ENCODE measurements at places on chromosomes 5 and 9. TPM values are rescaled to one million over a fixed set of nuclear protein-coding genes. Genes with fewer than 3 reads are reported as not detected.

DNA sequence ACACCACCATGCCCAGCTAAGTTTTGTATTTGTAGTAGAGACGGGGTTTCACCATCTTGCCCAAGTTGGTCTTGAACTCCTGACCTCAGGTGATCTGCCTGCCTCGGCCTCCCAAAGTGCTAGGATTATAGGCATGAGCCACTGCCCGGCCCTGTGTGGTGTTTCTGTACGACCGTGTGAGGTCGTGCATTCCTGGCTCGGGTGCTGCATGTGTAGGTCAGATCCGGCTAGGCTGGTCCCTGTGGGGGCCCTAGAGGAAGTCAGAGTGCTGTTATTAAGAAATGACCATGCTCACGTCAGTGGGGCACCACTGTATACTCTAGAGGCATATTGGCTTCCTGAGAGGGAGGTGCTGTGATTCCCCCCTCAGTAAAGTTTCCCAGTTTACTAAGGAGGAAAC, 13.7 kb downstream of the WNK2 start:
- H3K36me3 ChIP-seq = no peaks in the 10 kb centered on the region
- no peaks in the 10 kb centered on the region for H3K27me3 ChIP-seq
- no peak for DNase-seq
- no peaks in the 10 kb centered on the region for H3K4me1 ChIP-seq
- no peak overlapping the region for H3K4me3 ChIP-seq
- no peak overlapping the region for H3K27ac ChIP-seq

- DNase-seq = no peak
- H3K4me3 ChIP-seq = no peak overlapping the region
- H3K36me3 ChIP-seq = no peaks in the 10 kb centered on the region
- H3K27ac ChIP-seq = no peak overlapping the region
- no peaks in the 10 kb centered on the region for H3K4me1 ChIP-seq
- H3K27me3 ChIP-seq = peaks cover 32% of the 10 kb centered on the region
Measured at GRCh38 chr9:36999728-37000333, 34.2 kb downstream of the PAX5 start.

- H3K27ac ChIP-seq = no peak overlapping the region
- no peaks in the 10 kb centered on the region for H3K4me1 ChIP-seq
- H3K27me3 ChIP-seq = no peaks in the 10 kb centered on the region
- H3K36me3 ChIP-seq = no peaks in the 10 kb centered on the region
- DNase-seq = no peak
Measured at GRCh38 chr5:113026211-113026610, 49.6 kb downstream of the DCP2 start.

GRCh38 chr5:91367908-91368648, 15.0 kb downstream of the ARRDC3 start:
- H3K4me1 ChIP-seq = no peaks in the 10 kb centered on the region
- H3K36me3 ChIP-seq = peaks cover 53% of the 10 kb centered on the region
- H3K4me3 ChIP-seq = no peak overlapping the region
- H3K27ac ChIP-seq = no peak overlapping the region
- no peaks in the 10 kb centered on the region for H3K27me3 ChIP-seq

DNA sequence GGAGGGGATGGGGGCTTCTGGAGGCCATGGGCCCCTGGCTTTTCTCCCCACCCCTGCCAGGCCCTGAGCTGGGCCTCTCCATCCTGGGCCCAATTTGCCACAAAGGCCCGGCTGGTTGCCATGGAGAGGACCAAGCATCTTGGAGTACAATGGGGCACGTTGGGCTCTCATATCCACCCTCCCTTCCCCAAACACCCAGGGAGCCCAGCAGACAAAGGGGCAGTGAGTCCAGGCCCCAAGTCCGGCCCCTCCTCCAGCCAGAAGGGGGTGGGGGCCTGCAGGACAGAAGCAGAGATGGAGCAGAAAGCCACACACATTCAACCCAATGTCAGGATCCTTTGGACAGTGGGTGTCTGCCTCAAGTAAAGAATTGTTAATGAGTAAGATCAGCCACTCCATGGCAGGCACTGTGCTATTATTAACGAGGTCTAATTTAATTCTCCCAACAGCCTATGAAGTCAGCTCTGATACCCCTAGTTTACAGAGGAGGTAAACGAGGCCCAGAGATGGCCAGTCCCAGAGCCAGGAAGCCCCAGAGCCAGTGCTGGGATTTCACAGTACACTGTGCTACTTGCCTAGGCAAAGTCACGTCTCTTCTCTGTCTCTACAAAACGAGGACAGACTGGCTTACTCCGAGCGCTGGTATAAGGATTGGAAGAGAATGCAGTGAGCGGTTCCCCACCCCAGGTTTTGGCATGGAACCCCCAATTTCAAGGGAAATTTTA, 2.3 kb downstream of the CRB2 start:
- peaks cover 16% of the 10 kb centered on the region for H3K27me3 ChIP-seq
- no peaks in the 10 kb centered on the region for H3K4me1 ChIP-seq
- H3K36me3 ChIP-seq = no peaks in the 10 kb centered on the region
- no peak overlapping the region for H3K27ac ChIP-seq
- no peak for DNase-seq

- DNase-seq = no peak
- no peak overlapping the region for H3K27ac ChIP-seq
- no peaks in the 10 kb centered on the region for H3K27me3 ChIP-seq
- H3K4me3 ChIP-seq = no peak overlapping the region
- no peaks in the 10 kb centered on the region for H3K4me1 ChIP-seq
Measured at GRCh38 chr9:106969696-106970095, 106.7 kb downstream of the ZNF462 start.

- no peak for DNase-seq
- no peak overlapping the region for H3K4me3 ChIP-seq
- H3K4me1 ChIP-seq = no peaks in the 10 kb centered on the region
- no peaks in the 10 kb centered on the region for H3K36me3 ChIP-seq
- peaks cover 6% of the 10 kb centered on the region for H3K27me3 ChIP-seq
- no peak overlapping the region for H3K27ac ChIP-seq
Measured at GRCh38 chr5:74623006-74623611, 17.4 kb downstream of the ENC1 start.

DNA sequence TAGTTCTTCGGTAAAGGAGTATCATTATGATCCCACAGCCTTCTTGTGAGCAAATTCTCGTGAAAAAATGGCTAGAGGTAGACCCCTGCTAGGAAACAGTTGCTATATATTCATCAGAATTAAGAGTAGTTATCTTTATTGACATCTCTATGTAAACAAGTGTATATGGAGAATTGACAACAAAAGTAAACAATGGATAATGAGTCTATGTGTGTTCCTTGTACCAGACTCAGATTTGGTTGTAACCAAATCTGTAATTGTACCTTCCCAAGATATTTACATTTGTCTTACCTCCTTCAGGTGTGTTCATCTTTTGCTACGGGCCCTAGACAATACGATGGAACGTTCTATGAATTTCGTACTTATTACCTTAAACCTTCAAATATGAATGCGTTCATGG, 2.1 kb downstream of the NIPSNAP3B start:
- H3K36me3 ChIP-seq = no peaks in the 10 kb centered on the region
- DNase-seq = no peak
- no peak overlapping the region for H3K4me3 ChIP-seq
- no peaks in the 10 kb centered on the region for H3K27me3 ChIP-seq
- no peak overlapping the region for H3K27ac ChIP-seq

DNA sequence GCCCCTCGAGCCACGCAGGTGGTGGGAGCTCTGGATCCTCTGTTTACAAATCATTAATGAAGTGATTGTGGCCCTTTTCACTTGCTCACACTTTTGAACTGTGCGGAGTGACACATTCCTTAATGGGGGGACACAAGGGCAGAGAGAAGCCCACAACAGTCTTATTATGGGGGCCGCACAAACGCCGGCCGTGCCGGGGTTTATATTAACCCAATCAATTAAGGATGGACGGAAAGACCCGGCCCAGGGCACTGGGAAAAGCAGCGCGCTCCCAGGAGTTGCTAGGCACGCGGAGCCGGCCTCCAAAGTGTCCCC, 634.8 kb downstream of the IRX1 start:
- H3K27ac ChIP-seq = no peak overlapping the region
- no peaks in the 10 kb centered on the region for H3K36me3 ChIP-seq
- H3K27me3 ChIP-seq = no peaks in the 10 kb centered on the region
- no peaks in the 10 kb centered on the region for H3K4me1 ChIP-seq
- no peak overlapping the region for H3K4me3 ChIP-seq
- DNase-seq = no peak

DNA sequence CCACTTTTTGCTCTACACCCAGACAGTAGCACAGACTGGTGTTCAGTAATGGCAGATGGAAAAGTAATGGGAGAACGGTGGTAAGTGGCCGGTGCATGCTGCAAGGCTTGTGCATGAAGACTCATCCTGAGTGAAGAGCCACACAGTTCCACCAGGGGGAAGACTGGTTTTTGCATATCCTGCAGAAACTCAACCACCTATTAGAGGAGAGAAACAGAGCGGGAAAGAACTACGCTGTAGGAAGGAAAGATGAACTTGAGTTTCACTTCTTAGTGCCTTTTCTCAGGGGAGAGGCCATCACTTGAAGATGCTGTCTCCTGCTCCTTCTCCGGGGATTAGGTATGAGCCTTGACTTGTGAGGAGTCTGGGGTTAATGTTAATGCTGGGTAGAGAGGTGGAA, 9.4 kb upstream of the PRSS3 start:
- H3K4me1 ChIP-seq = peaks cover 6% of the 10 kb centered on the region
- no peak overlapping the region for H3K4me3 ChIP-seq
- H3K27me3 ChIP-seq = no peaks in the 10 kb centered on the region
- no peak for DNase-seq
- no peaks in the 10 kb centered on the region for H3K36me3 ChIP-seq
- no peak overlapping the region for H3K27ac ChIP-seq

GRCh38 chr9:98368366-98369065, 113.1 kb upstream of the TBC1D2 start:
- H3K36me3 ChIP-seq = no peaks in the 10 kb centered on the region
- no peaks in the 10 kb centered on the region for H3K4me1 ChIP-seq
- no peak overlapping the region for H3K27ac ChIP-seq
- H3K27me3 ChIP-seq = no peaks in the 10 kb centered on the region

DNA sequence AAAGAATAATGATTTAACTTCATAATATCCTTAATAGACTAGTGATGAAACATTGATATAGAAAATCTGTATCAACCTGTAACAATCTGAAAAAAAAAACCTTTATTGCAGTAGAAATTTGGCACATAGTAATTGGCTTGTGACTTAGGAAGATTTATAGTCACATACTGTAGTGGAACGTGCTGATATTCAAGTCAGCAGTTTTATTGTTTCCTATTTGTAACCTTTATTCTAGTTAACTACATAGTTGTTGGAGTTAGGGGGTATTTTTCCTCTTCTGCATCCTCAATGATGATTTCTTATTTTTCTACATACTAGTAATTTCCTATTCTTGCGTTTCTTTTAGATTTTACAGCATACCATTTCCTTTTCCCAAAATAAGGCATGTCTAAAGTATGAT, 14.5 kb upstream of the LRRC70 start:
- no peaks in the 10 kb centered on the region for H3K27me3 ChIP-seq
- DNase-seq = no peak
- H3K4me3 ChIP-seq = no peak overlapping the region

DNA sequence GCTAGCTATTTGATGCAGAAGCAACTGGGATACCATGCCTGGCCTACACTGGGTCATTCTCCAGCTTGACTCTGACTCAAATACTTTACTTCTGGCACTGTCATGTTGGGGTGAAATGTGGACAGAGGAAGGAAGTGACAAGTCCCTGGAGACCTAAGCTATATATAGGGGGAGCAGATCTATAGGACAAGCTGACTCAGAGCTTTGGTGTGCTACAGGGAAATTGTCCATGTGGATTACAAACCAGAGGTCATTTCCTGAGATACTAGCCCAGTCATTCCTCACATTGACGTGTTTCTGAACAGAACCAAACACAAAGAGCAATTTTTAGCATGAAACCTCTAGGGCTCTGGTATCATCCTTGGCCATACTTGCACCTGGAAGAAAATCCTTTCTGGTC, 531.6 kb upstream of the CLINT1 start:
- H3K36me3 ChIP-seq = no peaks in the 10 kb centered on the region
- DNase-seq = no peak
- no peaks in the 10 kb centered on the region for H3K27me3 ChIP-seq
- no peaks in the 10 kb centered on the region for H3K4me1 ChIP-seq
- no peak overlapping the region for H3K4me3 ChIP-seq
- no peak overlapping the region for H3K27ac ChIP-seq

DNA sequence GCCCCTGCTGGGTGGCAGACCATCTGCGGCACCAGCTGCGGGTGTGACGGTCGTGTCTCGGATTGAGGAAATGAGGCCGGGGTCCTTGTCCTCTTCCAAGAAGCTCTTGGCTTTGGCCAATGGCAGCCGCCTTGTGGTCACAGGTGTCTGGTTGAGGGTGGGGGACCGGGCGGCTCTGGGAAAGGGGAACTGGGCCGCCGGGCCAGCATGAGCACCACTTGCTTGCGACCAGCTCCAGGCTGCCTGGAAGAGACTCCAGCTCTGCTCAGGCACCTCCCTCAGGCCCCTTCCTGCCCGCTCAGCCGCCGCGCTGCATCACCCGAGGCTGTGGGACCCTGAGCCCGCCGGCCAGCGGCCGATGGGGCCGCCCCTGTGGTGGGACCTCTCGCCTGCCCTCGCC, 59.7 kb downstream of the RXRA start:
- H3K36me3 ChIP-seq = no peaks in the 10 kb centered on the region
- no peak overlapping the region for H3K4me3 ChIP-seq
- H3K27me3 ChIP-seq = no peaks in the 10 kb centered on the region
- peak overlapping the region; percentile 84 for H3K27ac ChIP-seq
- DNase-seq = no peak
- peaks cover 47% of the 10 kb centered on the region for H3K4me1 ChIP-seq

DNA sequence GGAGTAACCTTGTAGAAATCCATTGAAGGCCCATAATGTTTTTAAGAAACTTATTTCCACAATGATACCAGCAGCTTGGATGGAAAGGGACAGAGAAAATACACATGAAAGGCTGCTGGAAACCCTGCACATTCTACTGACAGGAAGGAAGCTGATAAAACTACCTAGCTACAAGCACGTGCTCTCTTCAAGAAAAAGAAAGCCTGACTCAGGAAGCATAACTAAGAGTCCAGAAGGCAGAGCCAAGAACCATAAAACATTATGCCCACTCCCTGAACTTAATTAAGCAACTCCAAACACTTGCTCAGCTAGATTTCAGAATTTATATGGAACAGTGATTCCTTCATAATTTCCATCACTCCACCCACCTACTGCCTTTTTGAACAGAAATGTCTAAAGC, 430.8 kb downstream of the SEMA5A start:
- no peaks in the 10 kb centered on the region for H3K4me1 ChIP-seq
- no peak for DNase-seq
- H3K27me3 ChIP-seq = no peaks in the 10 kb centered on the region
- no peak overlapping the region for H3K27ac ChIP-seq
- H3K36me3 ChIP-seq = no peaks in the 10 kb centered on the region

- no peak for DNase-seq
- no peaks in the 10 kb centered on the region for H3K36me3 ChIP-seq
- H3K27ac ChIP-seq = no peak overlapping the region
Measured at GRCh38 chr5:64164166-64164565, 1.5 kb upstream of the RNF180 start.

GRCh38 chr9:85453850-85454249, 287.9 kb downstream of the AGTPBP1 start:
- no peak overlapping the region for H3K27ac ChIP-seq
- no peaks in the 10 kb centered on the region for H3K36me3 ChIP-seq
- H3K27me3 ChIP-seq = no peaks in the 10 kb centered on the region
- DNase-seq = no peak
- H3K4me1 ChIP-seq = no peaks in the 10 kb centered on the region
- H3K4me3 ChIP-seq = no peak overlapping the region

RORB gene
- total RNA-seq = 8.8 TPM

IFNA2 gene
- not detected for total RNA-seq

TIMD4 gene
- 0.55 TPM for total RNA-seq

TAL2 gene
- not detected for total RNA-seq

SLC44A1 gene
- total RNA-seq = 37.6 TPM

FSTL4 gene
- 4.1 TPM for total RNA-seq

ZNF354B gene
- 12.3 TPM for total RNA-seq

IL7R gene
- total RNA-seq = 4.9 TPM

NMUR2 gene
- total RNA-seq = not detected

GMCL2 gene
- not detected for total RNA-seq

CARTPT gene
- total RNA-seq = 0.60 TPM

F2RL1 gene
- 0.35 TPM for total RNA-seq

CYSRT1 gene
- total RNA-seq = 0.68 TPM

NR5A1 gene
- total RNA-seq = 637 TPM

Data from adrenal gland (tissue), 19 donors.